ENCODE measurements at places on chromosomes 3 and 15.

- DNase-seq: no peak
These were observed 25.0 kb upstream of the LIPC start for GRCh38 chr15:58406811-58407210.

DNA sequence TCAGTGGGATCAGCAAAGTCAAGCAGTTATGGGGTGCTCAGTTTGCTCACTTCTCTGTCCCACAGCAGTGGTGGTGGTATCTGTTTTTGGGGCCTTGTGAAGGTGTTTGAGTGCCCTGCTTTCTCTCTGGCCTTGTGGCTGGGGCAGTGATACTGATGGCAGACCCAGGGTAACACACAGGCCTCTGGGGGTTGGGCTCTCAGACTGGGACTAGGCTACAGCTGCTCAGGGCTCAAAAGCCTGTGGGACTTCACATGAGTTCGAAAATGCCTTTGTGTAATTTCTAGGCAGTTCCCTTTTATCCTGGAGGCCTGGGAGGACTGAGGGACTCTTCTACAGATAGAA lies 75.3 kb downstream of the STXBP5L start:
- no peak for DNase-seq

DNA sequence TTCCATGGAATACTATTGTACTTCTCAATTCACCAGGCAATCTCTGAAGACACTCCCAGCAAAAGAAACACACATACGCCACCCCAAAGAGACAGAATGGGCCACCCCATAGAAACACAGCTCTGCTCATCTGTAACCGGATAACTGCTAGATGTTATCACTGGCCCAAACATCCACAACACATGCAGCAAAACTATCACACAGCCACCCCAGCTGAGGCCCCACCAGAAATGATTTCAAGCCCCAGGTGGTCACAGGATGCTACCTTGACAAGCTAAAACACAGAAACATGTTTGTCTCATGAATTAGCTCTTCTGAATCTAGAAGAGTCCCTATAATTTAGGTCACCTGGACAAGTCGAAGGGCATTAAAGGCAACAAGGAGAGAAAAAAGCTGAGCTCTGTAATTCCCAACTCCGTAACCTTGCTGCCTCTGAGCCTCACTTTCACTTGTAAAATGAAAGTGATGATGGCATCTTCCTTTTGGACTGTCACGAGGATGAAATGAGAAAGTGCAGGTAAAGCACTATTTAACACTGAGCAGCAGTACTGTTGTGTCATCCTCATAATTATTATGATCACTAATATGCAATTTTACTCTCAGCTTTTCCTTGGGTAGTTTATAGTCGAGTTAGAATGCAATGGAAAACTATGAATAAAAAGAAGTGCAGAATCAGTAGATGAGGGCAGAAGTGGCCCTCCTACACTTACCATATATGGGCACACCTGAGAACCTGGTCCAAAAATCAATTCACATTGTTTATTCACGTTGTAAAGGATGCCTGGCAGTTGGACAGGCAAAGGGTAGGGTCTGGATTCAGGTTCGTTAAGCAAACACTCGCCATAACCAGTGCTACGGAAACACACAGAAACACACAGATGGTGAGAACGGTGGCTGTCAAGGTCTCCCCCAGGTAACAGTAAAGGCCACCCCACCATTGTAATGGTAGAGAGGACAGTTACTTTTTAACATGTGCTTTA lies 38.6 kb downstream of the ADAMTS9 start:
- no peak for DNase-seq

DNA sequence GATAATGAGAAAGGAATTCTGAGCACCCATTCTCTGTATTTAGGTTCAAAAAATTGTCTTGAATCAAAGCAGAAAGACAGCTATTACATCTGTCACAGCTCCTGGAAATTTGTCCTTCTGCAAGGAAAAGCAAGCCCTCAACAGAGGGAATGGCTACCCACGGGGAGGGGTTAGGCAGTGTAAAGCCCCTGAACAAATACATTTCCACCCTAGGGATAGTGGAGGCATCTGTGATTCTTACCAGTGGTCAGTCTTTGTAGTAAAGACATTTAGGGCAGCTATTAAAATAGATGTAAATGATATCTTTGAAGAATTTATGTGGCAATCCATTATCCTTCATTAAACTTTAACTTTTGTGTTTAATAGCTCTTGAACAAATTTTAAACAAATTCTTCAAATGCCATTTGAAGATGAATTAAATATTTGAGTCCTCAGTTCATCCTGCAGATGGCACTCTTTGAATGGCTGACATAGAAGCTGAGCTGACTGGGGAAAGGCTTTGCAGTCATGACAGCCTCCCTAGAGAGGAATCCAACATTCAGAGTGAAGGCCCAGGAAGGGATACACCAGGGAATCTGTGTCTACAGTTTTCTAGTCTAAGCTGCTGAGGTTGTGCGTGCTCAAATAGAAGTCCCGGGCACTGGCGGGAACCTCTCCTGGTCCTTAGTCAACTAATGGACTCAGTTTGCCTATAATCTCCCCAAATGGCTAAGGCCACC lies 359.7 kb upstream of the ROPN1 start:
- DNase-seq: peak; percentile 85

GRCh38 chr3:140358686-140359085 lies 319.2 kb upstream of the TRIM42 start:
- DNase-seq: no peak

DNA sequence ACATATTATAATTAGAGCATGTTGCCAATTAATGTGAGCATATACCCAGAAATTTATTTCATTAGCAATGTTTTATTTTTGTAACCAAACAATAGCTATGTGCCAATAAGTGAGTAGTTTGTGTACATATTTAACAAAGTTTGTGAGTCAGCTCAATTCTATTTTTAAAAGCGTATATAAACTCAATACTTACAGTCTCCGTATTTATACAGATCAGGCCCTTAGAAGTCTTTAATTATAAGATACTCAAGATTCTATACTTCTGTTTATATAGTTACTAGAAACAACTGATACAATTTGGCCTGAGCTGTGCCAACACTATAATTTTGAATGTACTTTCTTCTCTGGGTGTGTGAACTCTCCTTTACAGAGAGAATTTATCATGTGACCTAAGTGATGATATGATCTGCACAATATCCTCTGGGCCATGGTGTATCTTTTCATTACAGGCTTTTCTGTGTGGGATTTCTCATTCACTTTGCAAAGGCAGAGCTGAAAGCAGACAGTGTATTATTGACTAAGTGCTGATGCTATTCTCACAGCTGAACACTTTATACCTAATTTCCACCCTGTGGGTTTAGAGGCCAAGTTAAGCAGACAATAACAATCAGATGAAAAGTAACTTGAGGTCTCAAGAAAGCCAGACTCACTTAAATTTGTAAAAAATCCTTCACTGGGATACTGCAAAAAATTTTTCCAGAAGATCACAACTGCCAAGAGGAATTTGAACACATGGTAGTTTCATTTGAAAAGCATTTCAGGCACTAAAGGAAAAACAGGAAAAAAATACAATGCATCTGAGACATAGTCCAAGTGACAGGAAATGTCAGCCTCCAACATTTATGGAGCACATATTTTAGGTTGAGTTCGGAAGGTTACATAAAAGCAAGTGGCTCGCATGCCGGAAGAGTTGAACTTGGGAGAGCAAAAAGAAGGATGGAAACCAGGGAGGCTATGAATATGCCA lies 277.9 kb upstream of the SEMA6D start:
- DNase-seq: peak; percentile 35

DNA sequence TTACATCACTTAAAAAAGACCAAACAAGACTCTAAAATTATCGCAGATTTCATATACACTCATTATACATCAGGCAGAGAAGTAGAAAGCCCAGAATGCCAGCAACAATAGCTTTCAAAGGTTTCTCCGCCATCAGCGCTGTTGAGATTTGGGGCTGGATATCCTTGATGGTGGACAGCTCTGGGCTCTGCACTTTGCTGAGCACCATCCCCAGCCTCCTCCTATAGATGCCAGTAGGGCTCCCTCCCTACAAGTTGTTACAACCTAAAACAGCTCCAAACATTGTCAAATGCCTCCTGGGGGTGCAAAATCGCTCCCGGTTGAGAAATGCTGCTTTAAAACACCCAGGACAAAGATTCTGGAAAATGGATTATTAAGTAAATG lies 73.5 kb downstream of the ATP10A start:
- no peak for DNase-seq

DNA sequence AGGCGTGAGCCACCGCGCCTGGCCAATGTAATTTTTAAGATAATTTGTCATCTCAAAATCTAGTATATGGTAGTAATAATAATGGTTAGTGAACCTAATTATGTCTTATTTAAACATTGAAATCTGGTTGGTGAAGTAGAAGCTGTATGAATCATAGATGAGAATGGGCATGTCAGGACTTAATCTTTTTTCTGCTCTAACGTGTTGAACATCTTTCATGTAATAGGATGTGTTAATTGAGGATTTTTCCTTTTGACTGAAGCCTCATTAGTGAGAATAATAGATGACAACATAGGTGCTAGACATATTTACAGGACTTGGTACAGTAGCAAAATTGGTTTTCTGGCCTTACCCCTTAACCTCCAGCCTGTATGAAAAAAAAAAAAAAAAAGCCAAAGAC lies 835.6 kb downstream of the IGSF11 start:
- no peak for DNase-seq

GRCh38 chr3:46680298-46680826 lies 13.1 kb downstream of the ALS2CL start:
- no peak for DNase-seq

DNA sequence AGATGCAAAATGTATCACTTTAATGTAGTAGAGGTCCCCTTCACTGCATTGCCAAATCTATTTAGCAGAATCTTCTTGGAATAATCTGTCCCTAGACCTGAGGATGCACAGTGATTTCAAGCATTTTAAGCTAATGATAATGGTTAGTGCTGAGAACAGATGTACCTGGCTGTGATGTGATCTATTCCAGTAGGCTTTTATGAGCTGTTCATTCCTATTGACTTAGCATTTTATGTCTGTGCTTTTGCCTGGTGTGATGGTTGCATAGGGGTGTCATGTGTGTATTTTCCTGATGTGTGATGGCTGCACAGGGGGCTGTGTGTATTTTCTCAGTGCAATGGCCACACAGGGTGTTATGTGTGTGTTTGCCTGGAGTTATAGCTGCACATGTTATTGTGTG lies 272.9 kb downstream of the TIGIT start:
- no peak for DNase-seq

DNA sequence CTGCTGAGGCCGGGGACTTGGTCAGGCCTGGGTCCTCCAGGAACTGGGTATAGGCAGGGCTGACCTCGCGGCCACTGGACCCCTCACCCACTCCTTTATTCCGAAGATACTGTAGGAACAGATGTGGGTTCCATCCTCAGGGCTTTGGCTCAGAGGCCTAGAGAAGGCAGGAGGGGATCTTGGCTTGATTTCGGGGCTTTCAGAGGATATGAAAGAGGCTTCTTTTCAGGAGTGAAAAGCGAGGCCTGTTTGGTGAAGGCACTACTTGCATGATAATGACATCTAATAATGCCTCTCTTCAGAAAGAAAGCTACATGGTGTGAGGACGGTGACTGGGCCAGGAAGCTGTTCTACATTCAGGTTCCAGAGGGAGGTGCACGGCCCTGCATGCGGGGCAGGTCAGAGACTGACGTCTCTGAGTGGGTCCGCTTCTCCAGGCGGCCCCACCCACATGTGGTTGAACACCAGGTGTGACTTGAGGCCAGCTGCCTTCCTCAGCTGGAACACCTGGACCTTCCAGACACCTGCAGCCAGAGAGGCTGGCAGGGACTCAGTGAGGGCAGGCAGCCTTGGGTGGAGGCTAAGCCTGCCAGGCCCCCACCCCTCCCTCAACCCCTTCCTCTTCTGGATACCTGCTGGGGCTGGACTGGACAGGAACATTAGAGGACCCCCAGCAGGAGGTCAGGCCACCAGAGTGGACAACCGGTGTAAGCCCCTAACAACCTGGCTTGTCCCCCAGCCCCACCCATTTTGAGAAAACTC lies 31.1 kb upstream of the HHATL start:
- no peak for DNase-seq

DNA sequence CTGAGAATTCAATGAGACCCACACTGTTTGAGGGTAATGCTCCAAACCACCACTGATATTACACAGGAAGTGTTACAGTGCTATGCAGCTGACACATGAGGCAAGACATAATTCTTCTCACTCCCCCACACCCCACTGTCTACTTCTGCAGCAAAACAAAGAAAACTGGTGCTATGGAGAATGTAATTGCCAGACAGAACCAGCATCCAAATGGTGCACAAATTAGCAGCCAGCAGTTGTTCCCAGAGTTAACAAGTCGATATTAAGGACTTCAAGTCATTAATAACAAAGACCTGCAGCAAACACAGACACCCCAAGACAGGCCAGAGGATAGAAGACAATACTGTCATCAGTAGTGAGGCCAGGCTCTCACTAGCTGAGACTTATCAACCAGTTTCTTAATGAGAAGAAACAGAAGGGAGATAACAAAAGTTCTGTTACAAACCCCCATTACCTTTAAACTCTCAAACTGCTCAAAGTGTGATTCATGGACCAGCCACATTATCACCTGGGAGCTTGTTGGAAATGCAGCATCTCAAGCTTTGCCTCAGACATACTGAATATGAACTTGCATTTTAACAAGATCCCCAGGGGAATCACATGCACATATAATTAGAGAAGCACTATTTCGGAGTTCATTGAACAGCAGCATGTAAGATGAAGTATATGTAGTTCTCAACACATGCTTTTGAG lies 58.7 kb upstream of the FNDC3B start:
- DNase-seq: no peak

GRCh38 chr15:49023354-49023753 lies 22.9 kb downstream of the SECISBP2L start:
- no peak for DNase-seq

GRCh38 chr3:14608298-14608697 lies 43.3 kb upstream of the CCDC174 start:
- no peak for DNase-seq

DNA sequence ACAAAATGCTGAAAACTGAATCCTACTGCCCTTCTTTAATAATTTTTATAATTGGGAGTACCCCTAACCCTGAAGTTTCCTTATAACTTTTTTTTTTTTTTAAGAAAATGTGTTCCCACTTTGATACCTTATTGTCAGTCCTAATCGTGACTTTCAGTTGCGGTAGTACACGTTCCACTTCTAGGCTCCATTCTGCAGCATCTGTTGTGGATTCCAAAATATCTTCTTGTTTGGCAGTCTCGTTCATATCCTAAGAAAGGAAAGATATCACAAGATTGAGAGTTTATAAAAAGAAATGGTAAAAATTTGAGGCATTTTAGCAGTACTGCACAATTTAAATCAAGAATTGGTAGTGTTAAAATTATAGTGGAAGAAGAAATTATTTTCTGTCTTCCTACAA lies 30.8 kb downstream of the IFT57 start:
- no peak for DNase-seq

- DNase-seq: no peak
These were observed 203.2 kb upstream of the ICE2 start for GRCh38 chr15:60682115-60682514.

GRCh38 chr15:61816856-61817255 lies 243.4 kb downstream of the VPS13C start:
- no peak for DNase-seq

GRCh38 chr3:155835341-155836071 lies 18.7 kb downstream of the SLC33A1 start:
- DNase-seq: no peak
